ENCODE measurements at places on chromosomes 3 and 15.
A peak's percentile ranks its signal among the peaks of the same experiment; 100 is the strongest.

GRCh38 chr15:96028620-96029019 lies 301.9 kb upstream of the NR2F2 start:
- DNase-seq, result no peak

DNA sequence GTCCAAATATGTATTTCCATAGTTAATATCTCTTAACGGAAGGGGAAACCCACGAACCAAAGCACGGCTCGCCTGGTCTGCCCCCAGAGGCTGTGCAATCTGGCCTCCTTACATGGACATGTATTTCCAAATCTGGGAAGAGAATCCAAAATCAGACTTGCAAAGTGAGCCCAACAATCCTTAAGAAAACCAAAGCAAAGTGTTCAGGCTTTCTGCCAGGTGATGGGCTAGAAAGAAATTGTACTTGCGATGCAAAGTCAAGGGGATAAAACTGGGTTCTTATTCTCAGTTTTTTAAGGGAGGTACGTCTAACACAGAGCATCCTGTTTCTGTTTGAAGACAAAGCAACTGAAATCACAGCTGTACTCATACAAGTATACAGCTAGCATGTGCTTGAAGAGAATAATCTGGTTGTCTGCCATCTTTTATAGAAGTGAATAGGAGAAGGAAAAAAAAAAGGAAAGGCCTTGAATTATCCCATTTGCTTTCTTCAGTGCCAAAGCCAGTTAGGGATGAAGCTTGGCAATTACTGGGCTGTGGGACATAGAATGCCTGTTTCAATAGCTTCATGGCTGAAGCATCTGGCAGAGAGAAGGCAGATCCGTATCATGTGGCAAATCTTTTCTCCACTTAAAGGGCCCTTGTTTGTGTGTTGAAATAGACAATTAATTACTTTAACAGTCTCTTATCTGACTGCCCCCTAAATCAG lies 48.4 kb downstream of the LRIG1 start:
- DNase-seq, result no peak

DNA sequence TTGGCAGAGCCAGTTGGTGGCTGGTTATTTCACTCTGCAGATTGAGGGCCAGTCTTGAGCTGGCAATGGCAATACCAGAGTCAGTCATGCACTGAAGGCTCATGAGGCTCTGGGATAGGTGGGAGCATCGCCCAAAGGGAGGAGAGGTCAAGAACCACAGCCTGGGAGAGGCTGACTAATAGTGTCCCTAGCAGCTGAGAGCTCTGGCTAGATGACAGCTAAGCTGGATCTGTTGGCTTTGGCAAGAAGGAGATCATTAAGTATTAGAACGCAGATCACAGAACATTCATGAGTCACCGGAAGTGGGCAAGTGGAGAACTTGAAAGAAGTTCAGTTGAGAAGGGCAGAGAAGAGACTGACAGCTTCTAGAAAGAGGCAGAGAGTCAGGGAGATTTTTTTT lies 521.1 kb downstream of the NR2F2 start:
- DNase-seq, result no peak

GRCh38 chr15:56325186-56325585 lies 40.0 kb upstream of the TEX9 start:
- DNase-seq, result peak; percentile 31

- DNase-seq, result peak; percentile 60
Observed at GRCh38 chr3:196639483-196640296, at the start of gene NRROS. NRROS (plus strand) TSS chr3:196639694; CDS start chr3:196654540, 14,846 bp downstream.

- no peak for DNase-seq
Observed at GRCh38 chr15:65927545-65927944, 58.3 kb downstream of the RAB11A start.

DNA sequence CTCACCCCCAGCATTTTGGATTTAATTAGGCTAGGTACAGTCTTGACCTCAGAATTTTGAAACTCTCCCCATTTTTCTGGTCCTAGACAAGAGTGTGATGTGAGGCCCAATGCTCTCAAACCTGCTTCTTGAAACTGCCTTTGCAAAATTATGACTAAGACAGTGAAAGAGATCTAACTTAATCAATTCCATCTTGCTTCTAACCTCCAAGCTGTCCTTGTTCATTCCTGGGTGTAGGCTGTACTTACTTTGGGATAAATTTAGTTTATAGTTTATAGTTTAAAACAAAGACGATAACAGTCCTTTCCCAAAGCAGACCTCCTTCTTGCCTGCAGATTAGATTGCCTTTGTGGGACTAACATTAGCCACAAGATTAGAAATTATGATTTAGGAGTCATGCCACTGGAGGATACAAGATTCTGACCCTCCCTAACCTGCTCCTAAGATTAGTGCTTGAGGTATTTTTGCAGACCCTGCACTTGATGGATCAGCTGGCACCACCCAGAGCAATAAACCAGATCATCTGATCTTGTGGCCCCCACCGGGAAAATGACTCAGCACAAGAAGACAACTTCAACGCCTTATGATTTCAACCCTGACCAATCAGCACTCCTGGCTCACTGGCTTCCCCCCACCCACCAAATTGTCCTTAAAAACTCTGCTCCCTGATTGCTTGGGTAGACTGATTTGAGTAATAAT lies 59.6 kb downstream of the CD200R1L start:
- DNase-seq, result peak; percentile 49

DNA sequence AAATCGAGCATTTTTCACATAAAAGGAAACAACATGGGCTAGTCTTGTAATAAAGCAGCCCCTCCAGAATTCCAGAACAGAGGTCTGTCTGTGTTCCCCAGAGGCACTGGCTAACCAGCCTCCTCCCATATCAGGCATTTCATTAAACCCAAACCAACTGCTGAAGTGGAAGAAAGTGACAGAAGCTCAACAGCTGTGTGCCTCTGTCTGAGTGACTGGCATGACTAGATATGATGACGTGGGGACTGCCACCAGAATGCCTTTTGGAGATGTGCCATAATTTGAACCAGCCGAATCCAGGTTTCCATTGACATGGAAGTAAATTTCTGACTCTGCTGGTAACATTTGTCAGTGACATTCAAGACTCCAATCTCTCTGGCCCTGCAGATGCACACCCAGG lies 8.7 kb downstream of the LIMD1 start:
- DNase-seq, result no peak

DNA sequence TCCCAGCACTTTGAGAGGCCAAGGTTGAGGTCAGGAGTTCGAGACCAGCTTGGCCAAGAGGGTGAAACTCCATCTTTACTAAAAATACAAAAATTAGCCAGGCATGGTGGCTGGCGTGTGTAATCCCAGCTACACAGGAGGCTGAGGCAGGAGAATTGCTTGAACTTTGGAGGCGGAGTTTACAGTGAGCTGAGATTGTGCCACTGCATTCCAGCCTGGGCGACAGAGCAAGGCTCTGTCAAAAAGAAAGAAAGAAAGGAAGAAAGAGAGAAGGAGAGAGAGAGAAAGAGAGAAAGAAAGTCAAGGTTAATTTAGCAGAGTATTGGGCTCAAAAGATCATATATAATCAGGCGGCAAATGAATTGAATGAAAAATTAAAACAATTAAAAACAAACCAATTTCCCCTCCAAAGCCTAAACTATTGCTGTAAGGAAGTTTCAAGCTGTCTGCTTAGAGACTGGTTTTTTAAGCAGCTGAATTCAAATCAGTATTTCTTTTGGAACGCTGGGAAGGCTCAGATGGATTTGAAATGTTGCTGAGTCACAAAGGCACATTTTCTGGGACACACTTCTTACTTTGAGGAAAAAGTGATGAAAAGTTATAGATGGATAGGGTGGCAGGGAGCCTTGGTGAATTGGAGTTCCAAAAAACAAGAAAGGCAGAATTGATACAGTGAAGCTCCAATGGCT lies 81.3 kb upstream of the BHLHE40 start:
- DNase-seq, result no peak

GRCh38 chr15:25170781-25171110 lies 216.0 kb downstream of the SNRPN start:
- no peak for DNase-seq

- DNase-seq, result peak; percentile 83
Observed at GRCh38 chr3:159711560-159712333, 276.9 kb upstream of the IL12A start.

- DNase-seq, result peak; percentile 71
Observed at GRCh38 chr15:69784798-69785566, 312.7 kb downstream of the TLE3 start.

DNA sequence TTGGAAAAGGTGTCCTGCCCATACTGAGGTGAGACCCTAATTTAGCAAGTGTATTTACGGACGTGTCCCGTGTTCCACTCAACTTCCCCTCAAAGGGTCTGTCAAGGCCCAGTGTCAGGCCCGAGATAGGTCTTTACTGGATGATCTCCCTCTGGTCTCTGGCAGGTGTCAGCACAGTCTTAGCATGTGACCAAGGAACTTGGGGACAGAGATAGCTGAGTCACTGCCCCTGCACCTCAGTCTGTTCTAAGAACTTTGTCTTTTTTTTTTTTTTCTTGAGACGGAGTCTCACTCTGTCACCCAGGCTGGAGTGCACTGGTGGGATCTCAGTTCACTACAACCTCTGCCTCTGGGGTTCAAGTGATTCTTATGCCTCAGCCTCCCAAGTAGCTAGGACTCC lies 32.1 kb upstream of the ALPK3 start:
- no peak for DNase-seq

GRCh38 chr3:192563417-192563816 lies 163.9 kb downstream of the FGF12 start:
- no peak for DNase-seq

DNA sequence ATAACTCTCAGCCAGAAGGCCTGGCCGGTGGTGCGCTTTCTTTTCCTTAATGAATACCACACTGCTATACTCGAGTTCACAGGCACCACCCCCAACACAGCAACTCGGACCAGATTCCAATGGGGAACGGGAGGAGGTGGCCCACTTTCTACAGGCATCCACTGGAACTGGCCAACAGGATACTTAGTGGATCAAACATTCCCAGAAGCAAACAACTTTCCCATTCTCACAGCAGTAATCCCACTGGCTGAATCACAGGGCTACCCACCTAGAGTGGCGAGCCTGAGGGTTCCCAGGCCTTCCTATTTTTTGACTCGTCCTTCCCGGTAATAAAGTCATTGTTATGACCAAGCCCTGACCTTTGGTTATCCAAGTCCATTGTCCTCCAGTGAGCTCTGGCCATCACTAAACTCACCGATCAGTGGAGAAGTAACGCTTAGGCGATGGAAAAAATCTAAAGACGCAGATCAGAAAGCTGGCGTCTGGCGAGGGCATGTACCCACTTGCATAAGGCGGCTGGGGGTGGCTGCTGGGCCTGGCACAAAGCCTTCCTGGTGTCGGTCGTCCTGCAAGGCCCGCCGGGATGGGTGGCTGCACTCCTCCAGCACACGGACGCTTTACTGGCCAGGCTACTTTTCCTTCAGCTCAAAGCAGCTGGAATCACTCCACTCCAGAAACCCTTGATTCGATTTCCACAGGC lies 1.2 kb downstream of the EOGT start:
- peak; percentile 92 for DNase-seq

DNA sequence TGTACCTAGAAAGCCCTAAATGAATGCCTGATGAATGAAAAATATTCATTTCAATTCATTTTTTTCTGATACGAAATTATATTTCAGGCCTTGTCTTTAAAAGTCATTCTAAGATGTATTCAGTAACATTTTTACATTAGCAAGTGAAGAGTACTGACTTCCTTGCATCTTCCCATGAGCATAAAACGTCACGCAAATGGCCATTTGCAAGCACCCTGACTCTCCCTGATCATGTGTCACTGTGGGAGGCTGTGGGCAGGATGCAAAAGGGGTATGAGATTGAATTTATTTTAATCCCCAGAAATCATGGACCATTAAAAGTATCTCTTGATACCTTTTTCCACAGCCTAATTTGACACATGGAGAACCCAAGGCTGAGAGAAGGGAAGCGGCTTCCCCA lies 105.0 kb downstream of the BDH1 start:
- no peak for DNase-seq

GRCh38 chr15:99895956-99896311 lies 162.7 kb upstream of the LYSMD4 start:
- DNase-seq, result no peak

GRCh38 chr15:90706394-90707327 lies 10.5 kb upstream of the BLM start:
- DNase-seq, result peak; percentile 25

- peak; percentile 60 for DNase-seq
Observed at GRCh38 chr3:142853270-142854168, 35.4 kb downstream of the PCOLCE2 start.

DNA sequence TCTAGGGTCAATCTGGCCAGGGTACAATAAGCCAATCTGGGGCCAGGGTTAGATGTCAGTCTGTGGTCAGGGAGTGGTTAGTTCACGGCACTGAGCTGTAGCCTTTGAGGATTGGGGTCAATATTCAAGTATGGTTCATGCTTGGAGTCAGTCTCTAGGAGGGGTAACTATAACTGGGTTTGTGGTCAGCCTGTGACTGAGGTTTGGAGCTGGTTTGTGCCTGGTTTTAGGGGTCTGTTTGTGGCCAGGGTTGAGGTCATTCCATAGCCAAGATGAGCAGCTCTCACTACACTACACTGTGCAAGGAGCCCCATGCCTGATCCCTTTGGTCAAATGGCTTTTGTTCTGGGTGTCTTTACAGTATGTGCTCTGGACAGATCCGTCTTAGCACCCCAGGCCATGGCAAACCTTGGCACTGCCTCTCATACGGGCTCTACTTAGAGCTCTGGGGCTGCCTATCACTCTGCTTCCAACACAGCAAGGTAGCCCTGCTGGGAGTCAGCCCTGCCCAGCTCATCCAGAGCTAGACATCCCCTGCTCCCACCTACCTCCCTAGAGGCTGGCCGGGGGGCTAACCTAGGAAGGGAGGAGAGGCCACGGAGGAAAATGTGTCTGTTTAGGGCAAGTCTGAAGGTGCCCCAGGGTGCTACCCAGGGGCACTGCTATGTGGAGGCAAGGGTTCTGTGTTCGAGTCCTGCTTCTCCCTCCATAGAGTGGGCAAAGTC lies 63.3 kb upstream of the CORO2B start:
- DNase-seq, result no peak

DNA sequence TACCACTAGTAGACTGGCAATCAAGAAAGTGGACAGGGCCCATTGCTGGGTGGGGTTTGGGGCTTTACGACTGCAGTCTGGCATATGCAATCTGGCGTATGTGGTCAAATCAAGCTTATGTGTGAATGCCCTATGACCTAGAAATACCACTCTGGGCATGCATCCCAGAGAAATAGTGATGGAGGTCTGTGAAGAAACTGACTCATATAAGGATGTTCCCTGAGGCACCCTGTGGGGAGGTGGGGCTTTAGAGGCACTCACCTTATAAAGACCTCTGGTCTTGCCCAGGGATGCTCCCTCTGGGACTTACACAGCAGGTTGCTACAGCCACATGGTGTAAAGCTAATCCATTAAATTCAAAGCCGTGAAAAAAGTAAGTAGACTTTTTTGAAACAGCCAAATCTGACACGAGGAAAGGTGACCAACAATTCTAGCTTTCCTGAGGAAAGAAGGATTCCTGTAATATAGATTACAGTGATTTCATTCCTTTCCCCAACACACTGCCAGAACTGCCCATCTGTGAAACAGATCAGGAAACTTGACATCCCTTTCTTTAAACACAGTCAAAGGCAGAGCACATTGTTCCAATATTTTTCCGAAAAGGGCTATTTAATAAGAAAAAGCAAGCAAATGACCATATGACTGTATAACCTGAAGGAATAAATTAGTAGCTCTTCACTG lies 13.6 kb downstream of the RARRES1 start:
- DNase-seq, result peak; percentile 97

- peak; percentile 5 for DNase-seq
Observed at GRCh38 chr3:122619040-122619439, 41.6 kb downstream of the PARP15 start.
